ENCODE measurements at places on chromosomes 12 and 14.

DNA sequence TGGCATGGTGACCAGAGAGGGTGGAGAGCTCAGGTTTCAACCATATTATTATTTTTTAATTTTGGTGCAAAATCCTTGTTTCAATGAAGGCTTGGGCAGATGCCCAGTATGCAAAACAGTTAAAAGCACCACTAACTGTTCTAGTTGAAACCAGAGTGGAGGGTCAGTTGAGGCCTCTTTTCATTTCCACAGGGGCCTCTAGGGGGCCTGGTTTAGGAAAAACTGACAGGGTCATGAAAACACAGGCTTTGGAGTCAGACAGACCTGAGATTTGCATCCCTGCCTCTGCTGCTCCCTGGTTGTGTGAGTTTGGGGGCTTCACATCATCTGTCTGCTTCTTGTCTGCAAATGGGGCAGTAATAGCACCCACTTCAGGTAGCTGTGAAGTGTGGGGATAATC lies 3.3 kb upstream of the RPH3A start:
- no peak for DNase-seq

DNA sequence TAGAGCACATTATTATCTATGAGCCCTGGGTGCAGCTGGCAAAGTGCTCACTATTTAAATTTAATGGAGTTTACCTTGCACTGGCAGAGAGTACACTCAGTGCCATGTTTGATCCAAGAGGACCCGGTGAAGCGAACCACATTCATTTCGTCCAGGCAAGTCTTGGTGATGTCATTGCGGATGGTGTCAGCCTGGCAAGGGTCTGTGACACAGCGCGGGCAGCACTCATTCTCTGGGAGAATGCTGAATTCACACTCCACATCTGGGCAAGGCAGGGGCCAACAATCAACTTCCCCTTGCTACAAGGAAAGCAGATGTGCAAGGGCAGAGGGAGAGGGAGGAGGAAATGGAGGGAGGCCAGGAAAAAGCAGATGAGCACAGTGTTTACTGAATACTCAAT lies 356.2 kb downstream of the NELL2 start:
- no peak for DNase-seq

- peak; percentile 69 for DNase-seq
Measured at GRCh38 chr12:6927379-6928021, at the start of gene ATN1. TSS of gene ATN1 (plus strand) at chr12:6927959. CDS start at chr12:6934002, 6,043 bp downstream.

DNA sequence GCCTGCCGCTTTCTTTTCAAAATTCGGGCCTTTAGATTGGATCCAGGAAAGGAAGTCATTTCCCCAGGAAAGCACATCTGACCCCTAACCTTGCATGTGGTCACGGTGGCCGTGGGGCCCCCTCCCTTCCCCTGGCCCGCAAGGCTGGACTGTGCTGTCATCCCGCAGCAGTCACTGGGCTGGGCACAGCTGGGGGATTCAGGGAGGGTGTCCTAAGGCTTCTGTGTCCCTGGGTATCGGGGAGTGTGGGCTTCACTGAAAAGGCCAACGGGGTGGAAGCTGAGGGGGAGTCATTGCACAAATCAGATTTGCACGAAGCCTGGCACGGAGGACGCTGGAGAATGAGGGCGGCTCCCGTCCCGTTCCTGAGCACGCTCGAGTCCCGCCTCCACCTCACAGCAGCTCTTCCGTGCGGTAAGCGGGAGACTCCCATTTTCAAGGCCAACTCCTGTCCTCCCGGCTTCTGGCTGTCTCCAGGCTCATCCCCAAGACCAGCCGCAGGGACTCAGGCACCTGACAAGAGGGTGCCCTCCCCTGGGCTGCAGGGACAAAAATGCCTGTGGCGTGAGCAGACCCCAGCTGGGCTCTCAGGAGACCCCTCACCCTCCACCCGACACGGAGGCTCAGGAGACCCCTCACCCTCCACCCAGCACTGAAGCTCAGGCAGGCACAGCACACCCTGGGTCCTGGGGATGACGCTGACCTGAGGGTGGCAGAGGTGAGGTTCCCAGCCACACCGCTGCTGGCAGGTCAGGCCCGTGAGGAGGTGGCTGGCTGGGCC lies 9.6 kb downstream of the XRCC3 start:
- DNase-seq: no peak

DNA sequence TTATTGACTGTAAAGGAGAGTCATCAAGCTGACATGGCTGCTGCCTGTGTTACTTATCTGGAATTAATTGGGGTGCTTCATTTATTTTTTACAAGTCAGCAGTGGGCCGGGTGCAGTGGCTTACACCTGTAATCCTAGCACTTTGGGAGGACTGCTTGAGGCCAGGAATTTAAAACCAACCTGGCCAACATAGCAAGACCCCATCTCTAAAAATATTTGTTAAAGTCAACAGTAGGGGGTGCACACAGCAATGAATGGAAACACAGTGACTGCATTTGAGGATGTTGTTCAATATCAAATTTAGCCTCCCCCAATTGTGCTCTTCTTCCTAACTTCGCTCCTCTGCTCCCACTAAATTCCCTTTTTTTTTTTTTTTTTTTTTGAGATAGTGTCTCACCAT lies 52.1 kb downstream of the ANKRD9 start:
- no peak for DNase-seq

GRCh38 chr14:56180754-56181542 lies 62.7 kb downstream of the PELI2 start:
- DNase-seq: no peak

- no peak for DNase-seq
Measured at GRCh38 chr12:26196421-26196716, 996 bp downstream of the SSPN start.

DNA sequence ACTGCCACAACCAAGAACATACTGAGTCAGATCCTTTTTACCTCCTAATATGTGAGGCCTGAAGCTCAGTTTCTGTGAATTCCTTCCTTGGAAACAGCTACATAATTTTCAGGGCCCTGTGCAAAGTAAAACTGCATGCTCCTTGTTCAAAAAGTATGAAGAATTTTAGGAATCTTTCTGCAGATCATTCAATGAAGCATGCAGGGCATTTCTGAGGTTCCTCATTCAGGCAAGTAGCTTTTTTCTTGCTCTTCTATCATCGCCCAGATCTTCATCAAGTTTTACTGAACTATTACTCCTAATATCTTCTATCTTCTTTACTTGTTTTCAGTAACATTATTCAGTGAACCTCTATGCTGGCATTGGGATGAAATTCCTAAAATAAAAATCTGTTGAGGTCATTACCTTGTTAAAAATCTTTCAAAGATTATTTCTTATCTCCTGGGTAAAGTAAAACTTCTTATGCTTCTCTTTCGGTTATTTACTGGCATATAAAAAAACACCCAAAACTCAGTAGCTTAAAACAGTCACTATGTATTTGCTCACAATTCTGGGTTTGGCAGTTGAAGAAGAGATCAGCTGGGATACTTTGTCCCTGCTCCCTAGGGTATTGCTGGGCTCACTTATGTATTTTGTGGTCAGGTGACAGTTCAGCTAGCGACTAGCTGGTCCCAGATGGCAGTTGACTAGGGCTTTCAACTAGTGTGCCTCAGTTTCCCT lies 42.6 kb upstream of the KRR1 start:
- DNase-seq: no peak

- DNase-seq: no peak
Measured at GRCh38 chr12:94941440-94941862, 62.0 kb downstream of the NDUFA12 start.

GRCh38 chr12:132291402-132292175 lies 37.8 kb downstream of the GALNT9 start:
- no peak for DNase-seq

DNA sequence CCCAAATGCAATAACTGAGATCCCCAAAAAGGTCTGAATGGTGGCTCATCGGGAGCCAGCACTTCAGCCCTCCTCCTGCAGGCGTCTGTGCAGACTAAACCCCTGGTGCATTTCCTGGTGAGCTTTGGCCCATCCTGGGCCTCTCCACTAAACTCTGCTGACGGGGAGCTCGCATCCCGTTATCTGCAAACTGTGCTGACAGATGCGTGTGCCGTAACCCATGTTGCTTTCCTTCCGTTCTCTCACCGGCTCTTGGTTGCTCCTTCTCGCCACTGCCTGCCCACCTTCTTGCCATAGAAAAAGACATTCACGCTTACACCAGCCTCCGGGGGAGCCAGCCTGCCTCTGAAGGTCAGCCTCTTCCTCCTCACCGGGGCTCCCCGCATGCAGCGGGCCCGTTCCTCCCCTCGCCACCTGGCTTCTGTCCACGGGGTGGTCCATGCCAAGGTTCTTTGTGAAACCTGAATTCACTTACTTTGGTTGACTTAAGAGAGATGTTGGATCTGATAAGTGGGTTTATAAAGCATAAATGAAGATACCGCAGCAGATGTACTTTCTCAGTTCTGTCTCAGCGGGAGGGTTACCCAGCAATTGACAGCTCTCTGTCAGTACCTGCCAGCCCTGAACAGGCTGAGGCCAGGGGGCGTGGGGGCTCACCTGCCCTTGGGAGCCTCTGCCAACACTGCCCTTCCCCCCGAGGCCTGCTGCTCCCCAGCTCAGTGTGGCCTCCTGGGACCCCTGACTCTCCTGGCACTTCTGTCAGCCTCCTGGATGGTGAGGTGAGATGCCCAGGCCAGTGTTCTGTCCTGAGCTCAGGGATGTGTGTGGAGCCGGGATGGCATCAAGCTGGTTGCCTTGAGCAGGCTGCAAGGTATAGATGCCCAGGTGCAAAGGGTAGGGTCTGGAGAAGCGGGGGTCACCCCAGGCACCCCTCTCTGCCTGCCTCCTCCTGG lies 14.2 kb downstream of the ZFYVE21 start:
- DNase-seq: no peak

DNA sequence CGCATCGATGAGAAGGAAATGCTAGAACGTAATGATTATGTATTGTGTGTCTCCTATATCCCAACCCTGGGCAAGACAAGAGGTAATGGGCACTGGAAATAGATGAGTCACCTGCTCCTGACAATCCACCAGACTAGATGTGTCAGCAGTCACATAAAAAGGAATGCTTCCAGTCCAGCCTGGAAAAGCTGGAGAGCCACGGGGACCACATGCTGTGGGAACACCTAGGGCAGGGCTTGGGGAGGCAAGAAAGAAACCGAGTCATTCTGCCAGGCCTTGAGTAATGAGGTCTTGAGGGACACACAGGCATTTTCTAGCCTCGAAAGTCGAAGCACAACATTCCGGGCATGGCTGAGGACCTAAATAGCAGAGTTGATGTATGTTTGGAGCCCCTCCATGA lies 716.7 kb upstream of the TMEM132C start:
- no peak for DNase-seq

GRCh38 chr14:68744613-68745012 lies 48.3 kb downstream of the ZFP36L1 start:
- no peak for DNase-seq
